ENCODE measurements at places on chromosomes 3 and 15.

DNA sequence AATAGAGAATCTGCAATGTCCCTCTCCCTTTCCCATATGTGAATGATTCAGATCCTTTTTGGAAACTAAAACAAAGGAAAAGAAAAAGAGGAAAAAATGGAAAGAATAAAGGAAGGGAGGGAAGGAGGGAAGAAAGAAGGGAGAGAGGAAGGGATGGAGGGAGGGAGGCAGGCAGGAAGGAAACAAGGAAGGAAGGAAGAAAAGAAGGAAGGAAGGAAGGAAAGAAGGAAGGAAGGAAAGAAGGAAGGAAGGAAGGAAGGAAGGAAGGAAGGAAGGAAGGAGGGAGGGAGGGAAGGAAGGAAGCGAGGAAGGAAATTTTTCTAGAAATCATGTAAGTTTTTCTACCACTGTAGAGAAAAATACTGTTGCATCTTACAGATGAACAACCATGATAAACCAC, 215.0 kb upstream of the CBLB start:
- no peak for DNase-seq

GRCh38 chr3:177822681-177823096, 625.4 kb upstream of the TBL1XR1 start:
- DNase-seq = no peak

GRCh38 chr3:152656972-152657355, 178.0 kb upstream of the P2RY1 start:
- no peak for DNase-seq

GRCh38 chr3:141915016-141915415, 38.6 kb downstream of the ATP1B3 start:
- no peak for DNase-seq

GRCh38 chr3:194446754-194447153, 40.0 kb downstream of the ATP13A3 start:
- DNase-seq = no peak

- DNase-seq = no peak
Observed at GRCh38 chr15:33310481-33311311, at the start of gene RYR3. Gene RYR3 (plus strand): TSS chr15:33310967. CDS start chr15:33311046, 79 bp downstream.

DNA sequence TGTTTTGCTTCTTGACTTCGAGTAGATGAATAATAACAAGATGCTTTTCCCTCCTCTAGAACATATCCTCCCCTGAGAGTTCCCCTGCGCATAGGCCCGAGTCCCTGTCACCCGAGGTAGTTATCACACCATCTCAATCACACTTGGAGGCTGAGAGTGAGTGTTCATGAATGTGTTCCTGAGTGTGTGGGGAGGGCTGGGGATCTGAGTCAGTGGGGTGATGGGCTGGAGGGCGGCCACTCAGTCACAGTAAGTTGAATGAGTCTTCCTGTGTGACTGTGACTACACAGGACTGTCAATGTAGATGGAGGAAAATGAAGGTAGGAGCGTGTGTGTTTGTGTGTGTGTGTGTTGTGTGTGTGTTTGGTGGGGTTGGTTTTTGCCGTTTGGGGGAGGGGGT, 71.0 kb downstream of the SETD5 start:
- DNase-seq = no peak

GRCh38 chr3:119352034-119352609, 57.9 kb downstream of the ARHGAP31 start:
- no peak for DNase-seq

- DNase-seq = no peak
Observed at GRCh38 chr3:55272031-55272645, 215.0 kb downstream of the WNT5A start.

- no peak for DNase-seq
Observed at GRCh38 chr3:47414666-47415587, 34.1 kb downstream of the PTPN23 start.

- DNase-seq = no peak
Observed at GRCh38 chr15:27660676-27661075, 438.4 kb downstream of the OCA2 start.

DNA sequence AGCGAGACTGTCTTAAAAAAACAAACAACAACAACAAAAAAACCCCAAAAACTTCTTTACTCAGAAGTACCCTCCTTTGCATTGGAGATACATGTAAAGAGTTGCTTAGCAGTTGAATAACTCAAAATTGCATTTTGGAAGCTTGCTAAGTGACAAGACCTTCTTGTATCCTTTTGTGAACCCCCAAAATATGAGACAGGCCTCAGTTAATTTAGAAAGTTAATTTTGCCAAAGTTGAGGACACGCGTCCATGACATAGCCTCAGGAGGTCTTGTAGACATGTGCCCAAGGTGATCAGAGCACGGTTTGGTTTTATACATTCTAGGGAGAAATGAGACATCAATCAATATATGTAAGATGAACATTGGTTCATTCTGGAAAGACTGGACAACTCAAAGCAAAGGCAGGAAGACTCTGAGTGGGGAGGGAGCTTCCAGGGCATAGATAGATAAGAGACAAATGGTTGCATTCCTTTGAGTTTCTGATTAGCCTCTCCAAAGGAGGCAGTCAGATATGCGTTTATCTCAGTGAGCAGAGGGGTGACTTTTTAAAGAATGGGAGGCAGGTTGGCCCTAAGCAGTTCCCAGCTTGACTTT, 1.7 kb upstream of the ARF4 start:
- no peak for DNase-seq

- DNase-seq = no peak
Observed at GRCh38 chr3:169848741-169849140, 21.0 kb downstream of the LRRC31 start.

- no peak for DNase-seq
Observed at GRCh38 chr15:43955140-43955539, 128.3 kb downstream of the WDR76 start.

GRCh38 chr3:90145094-90145860, 1037.9 kb downstream of the EPHA3 start:
- no peak for DNase-seq

- DNase-seq = no peak
Observed at GRCh38 chr15:66136948-66137347, 116.6 kb downstream of the MEGF11 start.

- DNase-seq = no peak
Observed at GRCh38 chr3:5510300-5510699, 322.8 kb downstream of the EDEM1 start.

DNA sequence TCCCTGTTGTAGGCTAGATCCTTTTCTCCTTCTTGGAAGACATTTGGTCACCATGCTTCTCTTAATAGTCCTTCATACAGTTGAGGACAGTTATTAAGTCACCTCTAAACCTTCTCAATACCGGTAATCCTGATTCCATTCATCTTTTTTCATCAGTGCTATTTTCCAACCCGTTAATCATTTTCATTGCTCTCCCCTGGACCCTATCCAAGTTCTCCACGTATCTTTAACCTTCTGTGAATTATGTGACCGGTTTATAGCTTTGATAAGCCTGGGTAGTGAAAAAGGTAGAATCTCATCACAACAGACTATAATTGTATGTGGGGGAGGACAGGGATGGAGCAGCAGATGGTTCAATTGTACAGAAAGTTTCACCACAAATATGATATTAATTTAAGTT, 168.5 kb downstream of the MECOM start:
- DNase-seq = no peak

DNA sequence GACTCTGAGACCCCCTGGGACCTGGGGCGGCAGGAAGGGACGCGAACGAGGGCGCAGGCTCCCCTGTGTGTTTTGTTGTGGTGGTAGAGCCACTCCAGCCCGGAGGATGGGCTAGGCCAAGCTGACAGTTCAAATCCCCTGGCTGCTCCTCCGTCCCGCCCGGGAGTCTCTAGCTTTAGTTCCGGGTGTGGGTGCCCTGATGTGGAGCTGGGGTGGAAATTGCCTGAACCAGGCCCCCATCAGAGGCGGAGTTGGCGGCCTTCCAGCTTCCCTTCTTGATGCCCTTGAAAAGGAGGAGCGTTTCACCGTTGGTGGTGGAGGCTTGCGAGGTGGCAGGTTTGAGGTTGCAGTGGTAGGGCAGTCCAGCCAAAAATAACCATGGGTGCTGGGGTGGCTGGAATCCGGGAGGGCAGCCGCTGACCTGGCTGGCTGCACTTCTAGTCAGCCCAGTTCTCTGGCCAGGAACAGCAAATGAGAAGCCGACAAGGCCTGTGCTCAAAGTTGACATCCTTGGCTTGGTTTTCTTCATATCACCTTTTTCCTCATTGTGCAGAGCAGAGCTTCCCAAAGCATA, 817 bp downstream of the CLK3 start:
- DNase-seq = peak; percentile 35

GRCh38 chr3:25457671-25458419, 29.8 kb downstream of the RARB start:
- no peak for DNase-seq

DNA sequence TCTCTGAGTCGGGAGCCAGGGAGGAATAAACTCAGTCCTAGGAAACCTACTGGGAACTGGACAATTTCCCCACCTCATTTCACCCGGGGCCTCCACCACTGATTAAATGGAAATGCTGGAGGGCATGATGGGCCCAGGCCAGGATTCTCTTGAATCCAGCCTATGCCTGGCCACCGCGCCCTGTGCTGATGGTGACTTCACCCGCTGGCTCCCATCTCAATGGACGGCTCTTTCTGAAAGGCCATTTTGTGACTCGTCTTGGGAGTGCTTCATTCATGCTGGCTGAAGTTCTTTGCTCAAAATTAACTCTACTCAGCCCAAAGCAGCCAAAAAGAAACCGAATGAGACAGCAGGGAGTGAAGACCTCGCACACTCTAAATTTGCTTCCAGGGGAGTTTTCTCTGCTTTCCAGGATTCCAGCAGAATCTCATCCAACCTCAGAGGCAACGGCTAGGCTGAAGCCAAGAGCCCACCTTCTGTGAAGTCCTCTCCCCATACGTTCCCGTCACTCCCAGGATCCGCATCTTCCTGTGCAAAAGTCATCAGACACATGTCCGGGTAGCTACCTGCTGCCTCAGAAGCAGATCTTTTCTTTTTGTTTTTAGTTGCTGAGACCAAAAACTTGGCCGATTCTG, 266.0 kb upstream of the ICE2 start:
- DNase-seq = no peak

GRCh38 chr3:45496555-45496954, 98.0 kb upstream of the LIMD1 start:
- DNase-seq = no peak

GRCh38 chr3:34225821-34226366, 427.5 kb downstream of the PDCD6IP start:
- DNase-seq = no peak
